ENCODE measurements at places on chromosomes 2 and 18.
A peak's percentile ranks its signal among the peaks of the same experiment; 100 is the strongest.

- DNase-seq: no peak
These were observed 163.7 kb upstream of the NDUFV2 start for GRCh38 chr18:8938817-8939216.

GRCh38 chr2:88600038-88600465 lies 27.2 kb downstream of the EIF2AK3 start:
- DNase-seq: peak; percentile 23

GRCh38 chr2:110796716-110797301 lies 64.4 kb downstream of the ACOXL start:
- no peak for DNase-seq

GRCh38 chr2:56709181-56709580 lies 525.4 kb downstream of the CCDC85A start:
- DNase-seq: no peak

DNA sequence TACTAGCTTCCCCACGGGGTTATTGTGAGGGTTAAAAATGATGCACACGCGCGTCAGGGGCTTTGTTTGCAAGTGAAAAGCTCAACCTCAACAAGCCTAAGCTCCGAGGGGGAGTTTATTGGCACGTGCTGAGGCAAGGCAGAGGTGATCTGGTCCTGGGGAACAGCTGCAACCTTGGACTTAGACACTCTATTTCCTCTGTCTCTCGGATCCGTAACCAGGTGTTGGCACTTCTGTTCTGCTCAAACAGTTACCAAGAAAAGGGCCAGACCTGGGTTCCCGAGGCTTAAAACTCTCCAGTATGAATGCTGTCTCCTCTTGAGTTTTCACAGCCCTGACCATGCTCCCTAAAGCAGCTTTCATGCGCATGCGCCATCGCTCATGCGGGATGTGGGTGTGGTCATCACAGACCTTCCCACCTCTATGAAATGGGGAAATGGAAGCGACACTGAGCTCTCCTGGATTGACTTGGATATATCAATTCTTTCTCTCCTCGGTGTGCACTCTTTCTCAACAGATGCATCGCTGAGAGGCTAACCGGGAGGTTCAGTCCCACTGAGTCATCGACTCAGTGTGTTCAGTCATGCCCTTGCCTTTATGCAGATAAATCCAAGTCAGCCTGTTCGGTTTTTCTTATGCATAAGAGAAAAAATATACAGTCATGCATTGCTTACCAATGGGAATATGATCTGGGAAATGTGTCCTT lies 19.9 kb upstream of the RAB31 start:
- DNase-seq: no peak

DNA sequence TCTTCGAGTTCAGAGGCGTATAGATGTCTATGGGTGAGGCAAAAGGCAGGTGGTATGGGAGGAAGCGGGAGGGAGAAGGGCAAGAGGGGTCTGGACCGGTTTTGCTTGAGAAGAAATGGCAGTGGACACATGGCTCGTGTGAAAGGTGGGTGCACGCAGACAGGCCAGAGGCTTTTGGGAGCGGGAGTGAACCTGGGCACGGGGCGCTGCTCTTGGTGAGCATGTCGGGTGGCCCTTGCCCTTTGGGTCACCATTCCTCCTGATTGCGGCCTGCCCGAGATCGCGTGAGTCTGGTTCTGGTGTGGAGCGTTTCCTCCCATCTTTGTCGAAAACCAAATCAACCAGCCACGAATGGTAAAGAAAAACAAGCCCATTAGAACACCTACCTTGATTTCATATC lies 12.6 kb downstream of the LDLRAD4 start:
- no peak for DNase-seq

- no peak for DNase-seq
These were observed 2.1 kb downstream of the RNF149 start for GRCh38 chr2:101306410-101306809.

- DNase-seq: no peak
These were observed 207.5 kb downstream of the NR4A2 start for GRCh38 chr2:156125018-156125417.

GRCh38 chr18:48781163-48781987 lies 169.4 kb downstream of the SMAD7 start:
- peak; percentile 65 for DNase-seq

All from spinal cord (tissue), 10 donors.